Vein endothelial cell (primary cell): ENCODE measurements at places on chromosomes 7 and 10. TPM values are rescaled to one million over a fixed set of nuclear protein-coding genes. Genes with fewer than 3 reads are reported as not detected.

ELMO1 gene
- total RNA-seq, result 60.1 and 68.5 TPM in 2 replicates

SPDYE18 gene
- 0.33 TPM in 1 of 2 replicates, not detected in the other for total RNA-seq

OR2A1 gene
- total RNA-seq, result not detected in 2 replicates

SLC16A12 gene
- total RNA-seq, result 0.10 and 0.65 TPM in 2 replicates

MAGI2 gene
- 4.5 and 5.9 TPM in 2 replicates for total RNA-seq

SLC35G1 gene
- 3.3 and 4.5 TPM in 2 replicates for total RNA-seq

TMEM130 gene
- not detected in 2 replicates for total RNA-seq

C10orf105 gene
- total RNA-seq, result under 0.01 TPM in 1 of 2 replicates, not detected in the other

GRID2IP gene
- total RNA-seq, result not detected in 2 replicates

DOCK1 gene
- total RNA-seq, result 105 and 108 TPM in 2 replicates

SPDYE16 gene
- under 0.01 TPM in 1 of 2 replicates, not detected in the other for total RNA-seq

AKR1B15 gene
- not detected in 2 replicates for total RNA-seq

KIFBP gene
- 35.9 and 45.3 TPM in 2 replicates for total RNA-seq

UPK3BL2 gene
- 2.5 and 2.9 TPM in 2 replicates for total RNA-seq

SSC4D gene
- total RNA-seq, result 0.38 and 0.65 TPM in 2 replicates

CYP3A4 gene
- total RNA-seq, result not detected in 2 replicates

RAMP3 gene
- total RNA-seq, result not detected in 2 replicates

MRC1 gene
- 0.33 and 0.38 TPM in 2 replicates for total RNA-seq

HK1 gene
- total RNA-seq, result 86.6 and 90.9 TPM in 2 replicates

NCF1 gene
- not detected in 2 replicates for total RNA-seq

PIK3CG gene
- 8.8 and 17.3 TPM in 2 replicates for total RNA-seq

STOX1 gene
- total RNA-seq, result under 0.01 and 0.10 TPM in 2 replicates

PRXL2A gene
- 156 and 173 TPM in 2 replicates for total RNA-seq

GRM3 gene
- total RNA-seq, result not detected in 2 replicates

TCF7L2 gene
- 5.7 and 9.8 TPM in 2 replicates for total RNA-seq

CSTF2T gene
- total RNA-seq, result 20.1 and 21.2 TPM in 2 replicates

MBLAC1 gene
- total RNA-seq, result 2.0 and 2.9 TPM in 2 replicates

KCNMA1 gene
- total RNA-seq, result 0.19 TPM in 1 of 2 replicates, not detected in the other

EIF3A gene
- total RNA-seq, result 113 and 141 TPM in 2 replicates

ZNF488 gene
- 0.10 and 0.33 TPM in 2 replicates for total RNA-seq

C1GALT1 gene
- total RNA-seq, result 26.8 and 33.4 TPM in 2 replicates

TUBB8 gene
- total RNA-seq, result not detected in 2 replicates

RBP4 gene
- not detected in 2 replicates for total RNA-seq

VGF gene
- 0.10 TPM in 1 of 2 replicates, not detected in the other for total RNA-seq

PLXNA4 gene
- 33.2 and 50.6 TPM in 2 replicates for total RNA-seq

RNF32 gene
- total RNA-seq, result under 0.01 TPM in 1 of 2 replicates, not detected in the other

IRF5 gene
- total RNA-seq, result 0.65 and 0.67 TPM in 2 replicates

AKR1C3 gene
- total RNA-seq, result 60.4 and 69.1 TPM in 2 replicates

SAP25 gene
- total RNA-seq, result not detected in 2 replicates

PTPRN2 gene
- 0.65 and 1.4 TPM in 2 replicates for total RNA-seq

SLC13A1 gene
- not detected in 2 replicates for total RNA-seq

NET1 gene
- 24.8 and 35.6 TPM in 2 replicates for total RNA-seq

TMEM213 gene
- not detected in 2 replicates for total RNA-seq

SLC29A4 gene
- 2.1 and 6.2 TPM in 2 replicates for total RNA-seq

LHFPL3 gene
- total RNA-seq, result not detected in 2 replicates

SMO gene
- 3.0 and 5.2 TPM in 2 replicates for total RNA-seq

UBN2 gene
- 5.9 and 8.0 TPM in 2 replicates for total RNA-seq

GGCT gene
- 19.3 and 22.1 TPM in 2 replicates for total RNA-seq

SLC18A2 gene
- total RNA-seq, result not detected in 2 replicates

ECHDC3 gene
- total RNA-seq, result 1.3 and 11.9 TPM in 2 replicates

KCNH2 gene
- total RNA-seq, result under 0.01 TPM in 1 of 2 replicates, not detected in the other
